CD4-positive, alpha-beta T cell (primary cell): ENCODE measurements at places on chromosomes 12 and 14. TPM values are rescaled to one million over a fixed set of nuclear protein-coding genes. Genes with fewer than 3 reads are reported as not detected.
A peak's percentile ranks its signal among the peaks of the same experiment; 100 is the strongest.

The CHGA gene
- not detected for total RNA-seq

The KLHL33 gene
- total RNA-seq: 0.19 TPM

The SLC6A12 gene
- total RNA-seq: not detected

The INSM2 gene
- not detected for total RNA-seq

The RNASE12 gene
- not detected for total RNA-seq

GRCh38 chr12:4157122-4157521 lies 116.4 kb upstream of the CCND2 start:
- no peak for DNase-seq

GRCh38 chr12:62761658-62762057 lies 173.3 kb downstream of the PPM1H start:
- no peak for DNase-seq

- no peak for DNase-seq
These were observed 2.0 kb upstream of the CD4 start for GRCh38 chr12:6787309-6787708.

DNA sequence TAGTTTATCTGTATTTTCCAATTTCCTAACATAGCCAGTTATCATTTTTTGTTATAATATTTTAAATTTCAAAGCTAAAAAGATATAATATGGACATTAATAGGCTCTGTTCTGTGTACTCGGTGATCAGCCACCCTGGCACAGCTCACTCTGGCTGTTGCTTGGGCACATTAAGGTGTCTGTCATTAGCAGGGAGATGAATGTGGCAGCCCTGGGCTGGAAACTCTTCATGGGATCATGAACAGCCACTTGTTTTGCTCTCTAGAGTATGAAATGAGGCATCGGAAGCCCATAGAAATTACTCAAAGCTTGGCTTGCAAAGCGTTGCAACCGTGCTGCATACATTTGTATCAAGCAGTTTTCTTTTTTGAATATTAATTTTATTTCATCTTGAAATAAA lies 233.2 kb downstream of the DACT1 start:
- no peak for DNase-seq

- DNase-seq: no peak
These were observed 15.6 kb downstream of the SMUG1 start for GRCh38 chr12:54173066-54173726.

DNA sequence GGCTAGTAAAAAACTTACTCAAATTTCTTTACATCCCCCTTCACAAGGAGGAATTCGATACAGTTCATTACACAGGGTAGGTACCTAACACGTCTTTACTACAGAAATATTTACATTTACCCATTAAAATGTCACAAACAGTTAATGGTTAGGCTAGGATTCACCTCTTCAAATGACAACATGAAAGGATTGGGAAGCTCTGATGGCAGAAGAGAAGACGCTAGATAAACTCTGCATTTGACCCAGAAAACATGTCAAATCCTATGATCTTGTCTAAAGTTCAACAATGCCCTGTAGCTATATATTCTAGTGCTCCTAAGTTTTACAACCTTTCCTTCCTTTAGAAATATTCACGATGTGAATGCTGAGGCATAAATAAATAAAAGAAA lies 64.8 kb downstream of the DENND5B start:
- no peak for DNase-seq

- DNase-seq: no peak
These were observed 101.3 kb downstream of the PTPRO start for GRCh38 chr12:15423629-15424028.

DNA sequence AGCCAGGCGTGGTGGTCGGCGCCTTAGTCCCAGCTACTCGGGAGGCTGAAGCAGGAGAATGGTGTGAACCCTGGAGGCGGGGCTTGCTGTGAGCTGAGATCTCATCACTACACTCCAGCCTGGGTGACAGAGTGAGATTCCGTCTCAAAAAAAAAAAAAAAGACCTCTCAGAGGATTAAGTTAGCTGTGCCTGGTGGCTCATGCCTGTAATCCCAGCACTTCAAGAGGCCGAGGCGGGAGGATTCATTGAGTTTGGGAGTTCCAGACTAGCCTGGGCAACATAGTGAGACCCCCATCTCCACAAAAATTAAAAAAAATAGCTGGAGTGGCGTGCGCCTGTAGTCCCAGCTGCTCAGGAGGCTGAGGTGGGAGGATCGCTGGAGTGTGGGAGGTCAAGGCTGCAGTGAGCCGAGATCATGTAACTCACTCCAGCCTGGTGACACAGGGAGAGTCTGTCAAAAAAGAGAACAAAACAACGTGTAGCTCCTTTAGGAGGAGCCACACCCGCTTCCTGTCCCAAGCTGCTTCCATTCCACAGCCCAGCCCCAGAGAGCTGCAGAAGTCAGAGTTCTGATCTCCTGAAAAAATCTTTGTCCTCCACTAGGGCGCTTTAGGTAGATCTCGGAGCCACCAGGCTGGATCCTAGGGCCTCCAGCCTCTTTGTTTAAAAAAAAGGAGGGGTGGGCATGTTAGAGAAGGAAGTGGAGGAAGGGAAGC lies 11.5 kb upstream of the ULK1 start:
- DNase-seq: no peak

DNA sequence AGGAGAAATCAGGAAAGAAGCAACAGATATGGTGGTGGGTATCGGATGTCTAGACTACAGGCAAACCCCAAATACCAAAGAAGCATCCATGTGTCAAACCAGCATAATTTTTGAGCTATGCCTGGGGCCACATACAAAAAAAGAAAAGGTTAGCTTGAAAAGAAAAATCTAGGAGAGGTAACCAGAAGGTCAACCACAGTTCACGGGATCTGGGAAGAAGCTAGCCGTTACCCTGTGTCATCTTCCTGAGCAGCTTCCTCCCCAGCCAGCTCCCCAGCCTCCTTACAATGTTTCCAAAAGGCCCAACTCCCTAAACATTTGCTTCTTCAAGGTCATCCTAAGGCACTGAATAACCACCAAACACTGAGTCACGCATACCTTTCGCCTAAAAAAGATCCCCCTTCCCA lies 3.1 kb downstream of the SINHCAF start:
- DNase-seq: no peak

DNA sequence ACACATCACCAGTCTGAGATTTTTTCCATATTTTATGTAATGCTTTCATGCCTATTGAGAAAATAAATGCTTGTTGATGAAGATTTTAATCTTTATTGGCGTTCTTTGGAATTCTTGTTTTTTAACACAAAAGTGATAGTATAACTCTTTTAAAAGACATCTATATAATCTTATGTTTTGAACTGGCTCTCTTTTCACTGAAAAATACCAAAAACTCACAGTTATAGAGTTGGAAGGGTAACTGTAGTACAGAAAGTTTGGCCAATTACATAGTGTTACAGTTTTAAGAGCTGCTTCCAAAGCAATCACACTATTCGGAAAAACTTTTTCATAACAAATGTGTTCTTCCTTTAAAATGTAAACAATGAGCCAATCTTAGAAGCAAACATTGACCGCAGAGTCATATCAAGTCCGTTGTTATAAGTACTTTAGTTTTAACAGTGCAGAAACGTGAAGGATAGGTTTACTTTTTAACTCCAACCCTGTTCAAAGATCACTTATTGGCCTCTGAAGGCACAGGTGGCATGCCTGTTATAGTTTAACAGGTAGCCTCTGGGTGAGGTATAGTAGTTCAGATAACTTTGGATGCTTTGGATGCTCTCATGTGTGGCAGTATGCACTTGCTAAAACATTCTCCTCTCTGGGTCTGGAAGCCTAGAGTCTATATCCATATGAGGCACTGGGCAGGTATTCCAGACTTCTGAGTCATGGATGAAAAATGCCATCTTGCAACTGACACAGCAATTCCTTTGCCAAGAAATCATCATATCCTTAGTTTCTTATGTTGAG lies 12.1 kb upstream of the NTN4 start:
- DNase-seq: no peak

GRCh38 chr14:30191639-30192279 lies 264.1 kb upstream of the PRKD1 start:
- no peak for DNase-seq

DNA sequence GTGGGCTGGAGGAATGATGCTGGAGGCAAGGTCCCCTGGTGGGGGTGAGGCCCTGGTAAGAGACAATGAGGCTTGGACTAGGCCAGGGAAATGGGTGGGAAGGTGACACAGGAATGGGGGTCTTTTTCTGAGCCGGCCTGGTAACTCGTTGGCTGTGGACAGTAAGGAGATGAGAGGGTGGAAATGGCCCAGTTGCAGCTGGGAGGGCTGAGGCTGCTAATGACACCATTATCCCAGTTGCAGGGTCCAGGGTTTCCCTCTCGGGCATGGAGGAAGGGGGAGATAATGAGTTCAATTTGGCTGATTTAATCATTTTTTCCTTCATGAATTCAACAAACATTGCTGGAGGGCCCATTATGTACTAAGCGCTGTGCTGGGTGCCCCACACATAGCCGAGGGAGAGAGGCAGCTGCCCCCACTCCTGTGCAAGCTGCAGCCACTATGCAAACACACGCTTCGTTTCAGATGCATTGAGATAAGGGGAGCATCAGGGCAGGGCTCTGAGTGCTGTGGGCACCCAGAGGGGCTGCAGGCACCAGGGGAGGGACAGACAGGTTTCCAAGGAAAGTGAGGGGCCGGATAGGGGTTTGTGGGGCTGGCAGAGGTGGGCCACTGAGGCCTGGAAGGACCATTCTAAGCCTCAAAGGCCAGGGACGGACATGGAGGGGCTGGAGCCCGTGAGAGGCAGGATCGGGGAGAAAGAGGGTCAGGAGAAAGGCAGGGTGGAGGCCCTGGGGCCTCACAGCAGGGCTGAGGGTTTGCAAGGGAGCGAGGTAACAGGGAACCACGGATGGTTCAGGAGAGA lies 43.2 kb upstream of the MEG3 start:
- no peak for DNase-seq

DNA sequence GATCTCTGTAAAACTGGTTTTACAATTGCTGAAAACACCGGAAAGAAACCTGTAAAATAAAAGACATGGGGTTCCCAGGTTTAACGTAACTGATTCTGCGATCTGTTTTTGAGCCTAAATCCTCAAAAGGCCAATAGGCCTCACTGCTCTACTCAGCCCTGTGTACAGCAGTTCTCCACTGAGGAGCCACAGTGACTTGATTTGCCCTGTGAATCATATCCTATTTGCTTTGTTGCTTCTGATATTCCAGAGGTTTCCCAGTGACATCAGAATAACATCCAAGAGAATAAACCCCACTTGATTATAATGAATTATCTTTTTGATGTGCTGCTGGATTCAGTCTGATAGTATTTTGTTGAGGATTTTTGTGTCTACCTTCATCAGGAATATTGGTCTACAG lies 27.5 kb downstream of the MDM1 start:
- no peak for DNase-seq

DNA sequence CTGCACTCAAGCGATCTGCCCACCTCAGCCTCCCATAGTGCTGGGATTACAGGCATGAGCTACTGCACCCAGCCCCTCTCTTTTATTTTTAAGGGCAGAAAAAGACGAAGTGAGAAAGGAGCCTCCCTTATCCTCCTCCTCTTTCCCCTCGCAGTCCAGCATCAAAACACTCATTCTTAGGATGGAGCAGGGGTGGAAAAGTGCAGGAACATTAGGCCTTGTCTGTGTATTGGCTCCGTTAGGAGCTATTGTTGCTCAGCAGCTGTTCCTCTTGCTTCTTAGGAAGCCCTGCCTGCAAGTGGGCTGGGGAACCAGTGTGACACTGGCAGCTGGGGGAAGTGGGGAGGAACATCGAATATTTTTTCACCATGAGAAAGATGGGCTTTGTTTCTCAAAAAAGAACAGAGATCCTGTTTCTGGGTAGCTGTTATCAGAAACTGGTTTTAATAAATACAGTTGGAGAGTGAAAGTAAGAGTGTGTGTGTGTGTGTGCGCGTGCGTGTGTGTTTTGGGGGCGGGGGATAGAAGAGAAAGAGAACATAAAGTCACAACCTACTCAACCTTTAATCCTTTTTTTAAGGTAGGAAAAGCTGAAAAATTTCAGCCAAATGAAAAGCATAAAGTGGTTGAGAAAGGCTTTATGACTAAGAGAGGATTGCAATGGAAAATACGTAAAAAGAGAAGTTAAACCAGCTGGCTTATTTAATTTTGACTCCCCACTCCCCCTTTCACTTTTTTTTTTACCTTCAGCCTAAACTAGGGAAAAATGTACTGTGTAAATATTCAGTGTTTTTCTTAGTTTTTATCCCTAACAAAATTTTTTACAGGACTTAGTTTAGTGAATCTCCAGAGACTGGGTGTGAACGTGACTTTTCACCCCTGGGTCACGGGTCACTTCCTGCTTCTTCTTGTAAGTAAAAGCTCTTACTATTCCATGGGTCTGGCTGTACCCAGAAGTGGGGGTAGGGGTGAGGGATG lies 197.2 kb upstream of the PLEKHG7 start:
- peak; percentile 20 for DNase-seq
